ENCODE measurements at places on chromosomes 6 and 20.

DNA sequence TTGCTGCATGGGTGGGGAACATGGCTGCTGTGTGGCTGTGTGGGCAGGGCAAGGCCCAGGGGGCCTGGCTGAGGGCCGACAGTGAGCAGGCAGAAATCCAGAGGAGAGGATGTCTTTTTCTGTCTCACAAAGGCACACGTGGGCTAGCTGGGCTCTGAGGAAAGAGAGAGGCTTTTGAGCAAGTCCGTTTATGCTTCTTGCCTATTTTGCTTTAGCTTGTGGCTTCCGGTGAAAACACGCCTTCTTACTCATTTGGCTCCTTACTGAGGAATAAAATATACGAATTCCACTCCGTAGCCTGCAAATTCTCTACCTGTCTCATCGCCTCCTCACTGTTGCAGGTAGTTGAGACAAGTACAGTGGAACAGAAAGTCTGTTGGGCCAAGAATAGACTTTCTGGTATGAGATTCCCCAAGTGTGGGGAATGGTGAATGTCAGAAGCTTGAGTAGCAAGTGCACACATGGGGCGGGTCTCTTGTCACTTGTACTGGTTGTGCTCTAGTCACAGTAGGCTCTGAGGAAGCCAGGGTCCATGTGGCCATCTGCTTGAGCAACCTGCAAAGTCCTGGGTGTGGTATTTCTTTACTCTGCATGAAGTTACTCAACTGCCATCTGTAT lies 28.4 kb downstream of the WRNIP1 start:
- DNase-seq = no peak

DNA sequence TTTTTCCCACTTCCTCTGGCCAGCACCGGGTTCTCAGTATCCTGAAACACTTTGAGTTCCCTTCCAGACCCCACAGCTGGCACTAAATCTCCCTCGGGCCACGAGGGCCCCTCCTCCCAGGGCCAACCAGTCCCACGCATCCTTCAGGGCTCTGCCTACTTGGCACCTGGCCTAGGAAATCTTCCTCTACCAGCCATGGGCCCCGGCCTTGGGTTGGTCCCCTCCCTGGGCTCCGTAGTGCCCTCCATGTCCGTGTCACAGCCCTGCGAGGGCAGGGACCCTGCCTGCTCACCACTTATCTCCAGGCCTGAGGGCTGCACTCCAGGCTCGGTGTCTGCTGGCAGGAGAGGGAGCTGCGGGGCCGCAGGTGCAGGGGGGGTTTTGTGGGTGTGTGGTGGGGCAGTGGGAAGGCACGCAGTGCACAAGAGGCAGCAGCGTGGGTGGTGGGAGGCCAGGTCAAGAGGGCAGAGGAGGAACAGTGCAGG lies 48.8 kb upstream of the CDH22 start:
- DNase-seq = no peak

DNA sequence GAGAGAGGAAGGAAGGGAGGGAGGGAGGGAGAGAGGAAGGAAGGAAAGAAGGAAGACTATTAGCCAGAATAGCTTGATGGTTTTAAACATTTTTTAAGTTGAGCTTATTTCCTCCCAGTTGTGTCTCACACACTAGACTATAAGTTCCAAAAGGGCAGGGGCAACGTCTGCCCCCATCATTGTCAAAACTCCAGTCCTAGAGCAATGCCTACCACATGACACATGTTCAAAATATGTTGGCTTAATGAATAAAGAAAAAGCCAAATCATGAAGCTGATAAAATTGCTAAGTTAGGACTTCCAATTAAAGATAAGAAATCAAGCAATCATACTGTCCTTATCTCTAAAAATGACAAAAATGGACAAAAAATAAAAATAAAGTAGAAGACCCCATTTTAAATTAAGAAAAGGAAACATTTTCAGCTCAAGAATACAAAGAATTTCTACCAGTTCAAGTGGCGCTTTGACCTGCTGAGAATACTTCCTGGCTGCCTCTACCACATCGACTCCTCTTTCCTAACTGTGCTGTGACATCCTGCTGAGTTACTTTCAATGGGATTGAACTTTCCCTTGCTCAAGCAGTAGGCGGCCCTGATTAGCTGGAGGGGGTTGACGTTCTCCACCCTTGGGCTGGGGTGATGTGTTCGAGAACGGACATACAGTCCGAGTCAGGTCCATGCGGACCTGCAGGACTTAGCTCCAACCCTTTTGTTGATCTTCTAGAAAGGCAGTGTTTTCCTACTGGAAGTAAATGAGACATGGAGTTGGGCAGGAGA lies 283.9 kb upstream of the FOXQ1 start:
- peak; percentile 6 for DNase-seq

- no peak for DNase-seq
These were observed 110.7 kb downstream of the KIF6 start for GRCh38 chr6:39614393-39614950.

GRCh38 chr6:43728586-43728985 lies 41.0 kb upstream of the MRPS18A start:
- no peak for DNase-seq

DNA sequence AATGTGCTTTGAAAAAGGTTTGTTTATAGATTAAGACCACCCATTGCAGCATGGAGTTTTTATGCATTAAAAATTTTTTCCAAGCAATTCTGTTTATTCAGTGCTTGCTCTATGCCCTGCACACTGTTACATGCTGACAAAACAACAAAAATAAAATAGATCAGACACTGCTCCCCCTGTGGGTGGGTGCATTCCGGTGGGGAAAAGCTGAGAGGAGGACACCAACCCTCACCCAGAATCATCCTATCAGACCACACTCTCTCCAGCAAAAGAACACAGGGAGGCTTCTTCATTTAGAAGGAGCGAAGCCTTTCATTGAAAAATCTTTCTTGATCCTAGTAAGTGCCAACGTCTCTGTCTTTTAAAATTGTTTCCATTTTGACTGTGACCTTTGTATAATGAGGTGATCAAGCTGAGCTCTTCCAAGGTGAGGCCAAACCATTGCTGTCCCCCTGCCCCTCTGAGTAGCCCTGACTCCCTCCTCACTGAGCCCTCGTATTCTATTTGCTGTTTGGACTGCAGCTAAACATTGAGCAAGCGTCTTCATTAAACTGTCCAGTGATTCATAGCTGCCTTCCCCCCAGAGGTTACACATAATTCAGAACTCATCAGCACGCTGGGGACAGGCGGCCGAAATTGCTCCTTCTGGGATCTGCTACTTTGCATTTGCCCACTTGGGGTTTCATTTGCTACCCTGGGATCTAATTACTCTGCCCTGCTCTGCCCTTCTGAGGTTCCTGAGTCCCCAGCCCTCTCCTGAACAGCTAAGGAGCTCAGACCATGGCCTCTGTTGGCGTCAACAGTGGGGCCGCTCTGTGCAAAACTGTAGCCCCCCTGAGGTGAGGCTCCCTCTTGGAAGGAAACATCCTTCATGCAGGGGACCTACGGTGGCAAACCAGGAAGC lies 102.4 kb downstream of the F13A1 start:
- DNase-seq = no peak

GRCh38 chr6:149834513-149835481 lies 29.4 kb downstream of the LRP11 start:
- DNase-seq = peak; percentile 82

DNA sequence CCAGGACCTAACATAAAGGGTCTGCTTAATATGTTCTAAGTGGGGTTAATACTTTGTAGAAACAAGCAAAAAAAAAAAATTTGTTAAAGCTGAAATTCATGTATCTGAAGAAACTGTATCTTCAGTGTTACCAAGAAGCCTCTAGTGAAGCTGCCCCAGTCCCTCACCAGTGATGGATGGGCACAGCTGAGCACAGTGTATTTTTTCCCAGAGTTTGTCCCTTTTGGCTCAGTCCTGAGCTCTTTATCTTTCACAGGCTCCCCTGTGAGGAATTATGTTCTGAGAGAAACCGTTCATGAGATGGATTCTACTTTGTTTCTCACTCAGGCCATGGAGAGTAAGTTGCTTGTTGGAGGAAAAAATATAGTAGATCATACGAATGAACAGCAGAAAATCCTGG lies 38.4 kb downstream of the KIF3B start:
- no peak for DNase-seq

- DNase-seq = no peak
These were observed 44.7 kb upstream of the SPDEF start for GRCh38 chr6:34600796-34601195.
